Fibroblast of skin of abdomen (primary cell): ENCODE measurements at places on chromosomes 16 and 17.

GRCh38 chr17:7992924-7993323, 9.5 kb upstream of the GUCY2D start:
- DNase-seq, result no peak

- DNase-seq, result peak; percentile 85
Measured at GRCh38 chr17:32142038-32142856, at the start of gene RHOT1. RHOT1 (plus strand) TSS chr17:32142502; CDS start chr17:32142693, 191 bp downstream.

DNA sequence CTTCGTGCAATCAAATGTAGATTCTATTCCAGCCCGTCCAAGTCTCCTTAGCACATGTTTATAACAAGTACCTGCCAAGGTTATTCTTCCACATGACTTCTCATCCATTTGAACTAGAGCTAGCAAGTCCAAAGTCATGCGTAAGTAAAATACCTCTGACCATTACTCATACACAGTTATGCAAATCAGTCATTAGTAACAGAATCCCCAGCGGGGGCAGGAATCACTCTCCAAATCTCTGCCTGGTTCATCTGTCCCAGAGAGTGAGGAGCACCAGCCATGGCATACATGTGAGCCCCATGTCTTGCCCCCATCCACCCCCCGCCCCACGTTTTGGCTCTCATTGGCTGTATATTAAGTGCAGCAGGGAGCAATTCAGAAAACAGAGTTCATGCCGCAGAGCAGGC, 27.7 kb downstream of the SRL start:
- peak; percentile 92 for DNase-seq

GRCh38 chr16:337975-338575, 14.4 kb downstream of the AXIN1 start:
- no peak for DNase-seq

- peak; percentile 58 for DNase-seq
Measured at GRCh38 chr17:30961209-30962188, 9.3 kb upstream of the RNF135 start.

DNA sequence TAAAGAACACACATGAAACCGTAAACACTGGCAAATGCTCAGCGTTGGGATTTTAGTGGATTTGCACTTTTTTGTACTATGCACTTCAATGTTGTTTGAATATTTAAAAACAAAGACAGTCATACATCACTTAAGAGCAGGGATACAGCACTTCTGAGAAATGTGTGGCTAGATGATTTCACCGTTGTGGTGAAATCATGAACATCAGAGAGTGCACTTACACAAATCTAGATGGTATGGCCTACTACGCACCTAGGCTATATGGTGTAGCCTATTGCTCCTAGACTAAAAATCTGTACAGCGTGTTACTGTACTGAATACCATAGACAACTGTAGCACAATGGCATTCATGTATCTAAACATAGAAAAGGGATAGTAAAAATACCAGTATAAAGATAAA, 37.6 kb upstream of the CNEP1R1 start:
- no peak for DNase-seq

DNA sequence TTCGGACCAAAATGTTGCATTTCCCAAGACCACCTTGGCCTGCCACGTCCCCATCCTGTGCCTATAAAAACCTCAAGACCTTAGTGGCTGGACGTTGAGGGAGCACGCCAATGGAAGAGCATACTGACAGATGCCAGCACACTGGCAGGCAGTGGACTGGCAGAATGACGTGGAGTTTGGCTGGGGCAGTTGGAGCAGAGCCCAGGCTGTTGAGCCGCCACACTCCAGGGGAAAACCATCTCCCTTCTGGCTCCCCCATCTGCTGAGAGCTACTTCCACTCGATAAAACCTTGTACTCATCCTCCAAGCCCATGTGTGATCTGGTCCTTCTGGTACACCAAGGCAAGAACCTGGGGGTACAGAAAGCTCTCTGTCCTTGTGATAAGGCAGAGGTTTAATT, 494.1 kb downstream of the CDH11 start:
- no peak for DNase-seq

DNA sequence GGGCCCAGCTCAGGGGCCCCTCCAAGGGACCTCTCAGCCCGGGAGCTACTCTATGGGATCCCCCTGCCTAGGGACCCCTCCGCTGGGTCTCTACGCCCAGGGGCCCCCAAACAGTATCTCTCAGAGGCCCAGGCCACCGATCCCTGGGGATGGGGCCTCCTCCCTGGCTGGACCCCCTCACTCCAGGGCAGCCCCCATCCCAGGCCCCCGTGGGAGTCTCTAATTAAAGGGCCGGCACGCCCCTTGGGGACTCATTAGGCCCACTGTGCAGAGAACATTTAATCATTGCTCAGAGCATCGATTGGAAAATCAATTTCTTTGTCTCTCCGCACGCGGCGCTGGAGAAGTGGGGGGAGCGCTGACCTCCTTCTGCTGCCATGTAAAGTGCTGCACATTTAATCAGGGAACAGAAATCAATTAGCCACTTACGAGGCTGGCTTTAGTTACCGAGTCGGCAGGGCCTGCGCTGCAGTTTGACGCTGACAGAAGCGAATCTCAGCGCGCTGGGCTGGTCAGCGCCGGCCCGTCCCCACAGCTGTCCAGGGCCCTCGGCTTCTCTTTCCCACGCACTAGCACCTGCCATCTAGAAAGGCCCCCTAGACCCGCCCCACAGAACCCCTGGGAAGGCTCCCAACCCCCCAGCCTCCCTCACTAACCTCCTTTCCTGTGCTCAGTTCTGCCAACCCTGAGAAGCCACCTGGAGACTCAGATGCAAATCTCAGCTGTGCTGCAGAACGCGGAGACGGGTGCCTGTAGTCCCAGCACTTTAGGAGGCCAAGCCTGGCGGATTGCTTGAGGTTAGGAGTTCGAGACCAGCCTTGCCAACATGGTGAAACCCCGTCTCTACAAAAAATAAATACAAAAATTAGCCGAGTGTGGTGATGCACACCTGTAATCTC, 20.2 kb upstream of the C1QL1 start:
- no peak for DNase-seq

DNA sequence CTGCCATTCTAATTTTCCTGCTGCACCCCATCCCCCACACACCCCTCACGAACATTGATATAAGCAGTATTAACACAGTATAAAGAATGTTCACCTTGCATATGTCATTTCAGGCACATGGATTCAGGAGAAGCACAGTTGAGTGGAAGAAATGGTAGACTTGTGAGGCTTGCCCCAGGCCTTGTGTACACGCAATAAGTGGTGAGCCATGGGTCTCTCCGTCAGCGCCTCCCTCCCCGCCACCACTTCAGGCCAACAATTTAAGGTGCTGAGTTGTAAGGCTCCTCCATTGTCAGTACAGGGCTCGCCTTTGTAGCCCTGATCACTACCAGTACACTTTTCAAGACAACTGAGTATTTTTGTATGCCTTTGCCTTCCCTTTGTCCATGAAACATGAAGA, 12.2 kb upstream of the CLEC18C start:
- no peak for DNase-seq

- DNase-seq, result no peak
Measured at GRCh38 chr17:61131585-61131984, 268.1 kb upstream of the TBX2 start.

GRCh38 chr17:15966183-15966878, 21.4 kb downstream of the ADORA2B start:
- no peak for DNase-seq

DNA sequence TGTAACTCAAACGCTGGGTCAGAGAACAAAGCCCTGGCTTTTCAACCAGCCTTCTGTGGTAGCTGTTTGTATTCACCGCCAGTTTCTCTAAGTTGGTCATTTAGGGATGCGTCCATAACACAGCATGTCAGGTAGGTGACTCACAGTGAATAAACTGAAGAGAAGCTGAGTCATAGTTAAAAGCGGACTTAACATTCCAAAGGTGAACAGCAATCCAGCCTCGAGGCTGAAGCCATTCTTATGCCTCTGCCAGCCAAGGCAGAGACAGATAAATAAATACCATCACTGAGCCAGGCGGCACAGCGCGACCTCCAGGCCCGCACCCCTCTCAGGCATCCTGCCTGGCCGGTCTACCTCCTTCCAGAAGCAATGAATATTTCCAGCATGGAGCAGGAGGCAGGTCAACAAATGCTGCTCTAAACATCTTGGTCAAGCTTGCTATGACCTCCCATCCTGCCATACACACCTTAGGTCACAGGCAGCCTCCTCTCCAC, 12.4 kb upstream of the CACNG4 start:
- DNase-seq, result peak; percentile 84

- peak; percentile 46 for DNase-seq
Measured at GRCh38 chr16:51409001-51409675, 258.1 kb upstream of the SALL1 start.

- no peak for DNase-seq
Measured at GRCh38 chr16:89764711-89765201, 43.4 kb downstream of the ZNF276 start.

GRCh38 chr17:54451051-54451450, 449.6 kb upstream of the TOM1L1 start:
- no peak for DNase-seq

DNA sequence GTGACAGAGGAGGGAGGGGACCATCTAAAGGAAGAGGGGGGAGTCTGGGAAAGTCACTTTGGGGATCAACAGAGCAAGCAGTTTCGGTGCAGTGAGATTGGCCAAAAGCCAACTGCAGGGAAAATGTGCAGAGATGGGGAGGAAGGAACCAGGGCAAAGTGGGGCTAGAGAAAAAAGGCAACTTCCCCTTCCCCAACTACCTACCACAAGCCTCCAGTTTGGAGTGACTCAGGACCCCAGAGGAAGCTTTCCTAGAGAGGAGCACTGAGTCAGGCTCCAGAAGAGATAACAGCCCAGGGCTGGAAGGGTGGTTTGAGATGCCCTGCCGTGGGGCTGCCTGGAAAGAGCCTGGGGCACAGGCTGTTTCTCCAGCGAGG, 6.9 kb upstream of the CD300LD start:
- no peak for DNase-seq

DNA sequence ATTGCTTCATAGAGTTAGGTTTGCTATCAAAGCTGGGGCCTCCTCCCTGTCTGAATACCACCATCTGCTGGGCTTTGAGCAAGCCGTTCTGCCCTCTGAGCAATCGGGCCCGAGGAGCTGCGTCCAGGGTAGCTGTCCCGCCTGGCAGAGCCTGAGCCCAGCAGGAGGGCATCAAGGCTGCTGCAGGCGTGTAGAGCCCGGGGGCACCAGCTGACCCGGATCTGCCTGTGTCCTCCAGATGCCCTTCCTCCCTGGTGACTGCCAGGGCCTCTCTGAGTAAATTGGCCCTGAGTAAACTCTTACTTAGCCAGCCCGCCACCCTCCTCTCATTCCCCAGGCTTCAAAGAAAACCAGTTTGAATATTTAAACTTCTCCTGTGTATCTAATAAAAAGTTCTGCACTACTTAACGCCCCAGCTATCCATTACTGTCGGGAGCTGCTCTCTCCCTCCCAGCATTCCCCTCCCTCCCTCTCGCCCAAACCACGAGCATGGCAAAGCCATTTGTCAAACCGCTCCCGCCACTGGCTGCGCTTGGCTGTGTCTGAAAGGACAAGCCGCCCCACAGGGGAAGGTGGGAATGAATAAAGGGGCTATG, 16.4 kb downstream of the CDK5RAP3 start:
- DNase-seq, result peak; percentile 27

DNA sequence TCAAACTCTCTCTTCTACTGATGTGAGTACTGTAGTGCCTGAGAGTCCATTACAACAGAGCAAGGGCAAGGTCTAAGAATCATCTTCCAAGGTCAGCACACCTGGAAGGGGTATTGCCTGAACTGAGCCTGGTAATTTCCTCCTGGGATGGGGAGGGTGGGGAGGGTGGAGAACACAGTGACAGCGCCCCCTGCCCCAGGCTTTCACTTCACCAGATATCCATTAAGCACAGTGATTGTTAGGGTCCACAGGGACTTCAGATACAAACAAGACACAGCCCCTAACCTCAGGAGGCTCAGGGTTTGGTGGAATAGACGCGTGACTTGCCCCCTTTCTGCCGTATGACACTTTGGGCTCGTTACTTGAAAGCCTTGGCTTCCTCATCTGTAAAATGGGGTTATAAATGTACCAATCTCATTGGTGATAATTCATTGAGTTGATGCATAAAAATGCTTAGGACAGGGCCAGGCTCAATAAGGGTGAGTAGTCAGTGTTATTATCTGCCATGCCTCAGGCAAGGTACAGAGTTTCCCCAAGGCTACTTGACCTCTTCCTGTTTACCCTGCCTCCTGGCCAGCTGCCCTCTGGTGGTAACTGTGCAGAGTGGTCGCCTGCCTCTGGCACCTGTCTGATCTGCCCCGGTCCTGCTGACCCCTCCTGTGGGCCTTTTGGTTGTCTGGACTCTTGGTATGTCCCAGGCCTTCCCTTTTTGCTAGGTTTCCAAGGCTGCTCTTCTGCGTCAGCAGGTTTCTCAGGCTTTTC, 13.1 kb upstream of the BRD7 start:
- DNase-seq, result no peak

DNA sequence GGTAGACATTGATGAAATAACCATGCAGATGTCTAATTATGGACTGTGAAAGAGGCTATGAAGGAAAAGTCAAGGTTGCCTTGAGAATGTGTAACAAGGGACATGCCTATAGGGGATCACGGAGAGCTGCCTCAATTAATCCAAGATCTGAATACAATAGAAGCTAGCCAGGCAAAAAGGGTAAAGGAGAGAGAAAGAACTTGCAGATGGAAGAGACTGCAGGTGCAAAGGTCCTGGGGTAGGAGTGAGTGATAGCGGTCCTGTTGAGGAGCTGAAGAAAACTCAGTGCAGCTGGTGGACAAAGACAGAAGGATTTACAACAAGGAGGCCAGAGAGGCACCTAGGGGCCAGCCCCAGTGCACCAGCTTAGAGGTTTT, 15.9 kb upstream of the TNS4 start:
- DNase-seq, result no peak
